Kasumi-1 (cell line): ENCODE measurements at places on chromosomes 3 and 15.

- DNase-seq = no peak
Measured at GRCh38 chr15:39205506-39206371, 375.1 kb upstream of the THBS1 start.

DNA sequence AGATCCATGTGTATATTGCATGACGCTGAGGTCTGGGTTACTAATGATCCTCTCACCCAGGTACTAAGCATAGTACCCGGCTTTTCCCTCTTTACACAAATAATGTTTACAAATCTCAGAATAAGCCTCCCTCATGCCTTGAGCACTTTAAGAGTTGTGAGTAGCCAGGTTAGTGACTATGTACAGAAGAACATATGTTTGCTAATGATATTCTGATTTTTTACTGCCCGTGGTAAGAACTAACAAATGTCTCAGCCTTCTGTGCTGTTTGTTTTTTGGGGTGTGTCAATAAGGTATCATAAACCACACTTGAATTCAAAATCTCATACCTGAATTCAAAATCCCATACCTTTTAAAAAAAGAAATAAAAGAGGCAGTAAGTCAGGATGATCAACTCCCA is 59.5 kb downstream of the ABCC5 start:
- no peak for DNase-seq

- DNase-seq = peak; percentile 14
Measured at GRCh38 chr3:141114816-141115460, 63.8 kb downstream of the SPSB4 start.

DNA sequence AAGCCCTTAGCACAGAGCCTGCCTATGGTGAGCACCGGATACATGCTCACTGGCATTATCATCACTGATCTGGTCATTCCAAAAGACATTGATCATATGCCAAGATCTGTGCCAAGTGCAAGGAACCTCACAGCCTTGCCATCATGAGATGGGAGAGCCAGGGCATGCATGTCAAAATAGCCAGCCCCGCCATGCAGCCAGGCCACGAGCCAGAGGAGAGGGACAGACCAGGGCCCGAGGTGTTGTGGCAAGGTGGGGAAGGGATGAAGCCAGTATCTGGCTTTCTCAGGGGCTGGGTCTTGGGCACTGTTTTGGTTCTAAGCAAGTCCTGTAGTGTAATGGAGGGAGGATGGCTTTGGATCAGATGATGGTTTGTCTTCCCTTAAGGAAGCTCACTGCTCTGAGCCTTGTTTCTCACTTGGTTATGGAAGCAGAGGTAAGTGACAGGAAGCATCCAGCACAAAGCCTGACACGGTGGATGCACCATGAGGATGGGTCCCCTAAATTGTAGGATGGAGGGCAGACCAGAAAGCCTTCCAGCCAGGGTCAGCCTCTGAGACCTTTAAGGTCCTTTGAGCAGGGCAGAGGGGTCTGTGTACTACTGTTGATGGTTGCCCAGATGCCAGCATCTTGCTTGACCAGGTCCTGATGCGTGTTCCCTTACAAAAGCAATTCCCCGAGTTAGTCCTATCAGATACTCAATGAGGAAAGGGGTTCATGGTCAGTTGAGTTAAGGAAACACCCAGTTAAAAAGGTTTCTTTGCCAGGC is 247.7 kb upstream of the TLE3 start:
- DNase-seq = no peak

GRCh38 chr3:144670571-144670970 is 698.9 kb downstream of the DIPK2A start:
- DNase-seq = no peak

GRCh38 chr3:130395331-130395730 is 49.9 kb downstream of the COL6A5 start:
- no peak for DNase-seq

DNA sequence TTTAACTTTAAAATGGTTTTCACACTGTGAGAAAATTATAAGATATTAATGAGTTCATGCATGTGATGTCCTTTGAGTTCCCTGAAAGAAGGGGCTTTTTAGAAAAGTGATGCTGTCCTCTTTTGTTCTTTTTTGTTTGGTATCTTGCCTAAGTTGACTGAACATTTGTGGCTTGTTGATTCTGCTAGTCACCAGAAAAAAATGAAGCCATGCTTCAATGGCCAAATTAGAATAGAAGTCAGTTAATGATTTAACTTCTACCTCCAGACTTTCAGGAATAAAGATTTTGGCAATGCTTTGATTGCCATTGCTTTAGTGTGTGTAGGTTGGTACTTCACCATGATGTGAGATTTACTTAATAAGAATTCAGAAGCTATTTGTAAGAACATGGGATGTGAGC is 260.6 kb upstream of the NECTIN3 start:
- DNase-seq = no peak

DNA sequence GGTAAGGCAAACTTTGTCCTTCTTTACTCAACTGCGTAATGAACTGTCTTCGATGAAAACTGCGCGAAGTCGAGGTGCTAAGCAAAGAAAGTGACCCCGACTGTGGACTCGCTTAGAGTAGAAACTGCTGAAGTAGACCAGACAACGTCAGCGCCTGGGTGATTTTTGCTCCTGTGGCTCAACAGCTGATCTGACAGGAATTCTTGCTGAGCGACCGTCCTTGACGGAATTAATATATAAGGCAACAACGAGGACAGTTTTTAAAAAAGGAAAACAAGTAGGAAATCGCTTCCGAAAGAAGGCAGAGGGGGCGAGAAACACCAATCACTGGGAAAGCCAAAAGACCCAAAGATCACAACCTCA is 541 bp downstream of the RPS27L start:
- DNase-seq = peak; percentile 30

GRCh38 chr3:1798711-1799405 is 299.8 kb upstream of the CNTN4 start:
- DNase-seq = no peak

DNA sequence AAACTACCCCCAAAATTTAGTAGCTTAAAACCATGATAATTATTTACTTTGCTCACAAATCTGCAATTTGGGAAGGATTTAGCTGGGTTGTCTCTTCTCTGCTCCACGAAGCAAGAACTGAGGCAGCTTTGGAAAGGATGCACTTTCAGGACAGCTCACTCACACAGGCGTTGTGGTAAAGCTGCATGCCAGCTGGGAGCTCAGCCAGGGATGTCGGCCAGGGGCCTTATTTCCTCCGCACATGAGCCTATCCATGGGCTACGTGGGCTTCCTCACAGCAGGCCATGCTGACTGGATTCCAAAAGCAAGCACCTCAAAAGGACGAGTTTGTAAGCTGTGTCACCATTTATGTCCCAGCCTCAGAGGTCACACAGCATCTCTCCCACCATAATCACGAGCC is 301.3 kb upstream of the IGF1R start:
- DNase-seq = no peak

DNA sequence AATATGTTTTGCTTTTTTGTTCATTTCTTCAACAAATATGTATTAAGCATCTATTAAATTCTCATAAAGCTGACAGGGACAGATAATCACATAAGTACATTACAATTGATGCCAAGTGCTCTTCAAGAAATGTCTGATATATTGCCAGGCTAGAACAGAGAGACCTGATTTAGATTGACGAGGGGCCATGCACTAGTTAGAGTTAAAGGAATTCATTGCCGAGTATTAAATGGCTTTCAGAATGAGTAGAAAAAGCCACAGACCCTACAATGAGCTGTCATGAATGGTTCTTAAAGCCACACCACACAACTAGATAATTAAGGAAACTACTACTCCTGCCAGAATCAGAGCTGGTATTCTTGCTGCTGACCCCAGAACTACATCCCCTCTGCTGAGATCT is 250.2 kb upstream of the MME start:
- no peak for DNase-seq

DNA sequence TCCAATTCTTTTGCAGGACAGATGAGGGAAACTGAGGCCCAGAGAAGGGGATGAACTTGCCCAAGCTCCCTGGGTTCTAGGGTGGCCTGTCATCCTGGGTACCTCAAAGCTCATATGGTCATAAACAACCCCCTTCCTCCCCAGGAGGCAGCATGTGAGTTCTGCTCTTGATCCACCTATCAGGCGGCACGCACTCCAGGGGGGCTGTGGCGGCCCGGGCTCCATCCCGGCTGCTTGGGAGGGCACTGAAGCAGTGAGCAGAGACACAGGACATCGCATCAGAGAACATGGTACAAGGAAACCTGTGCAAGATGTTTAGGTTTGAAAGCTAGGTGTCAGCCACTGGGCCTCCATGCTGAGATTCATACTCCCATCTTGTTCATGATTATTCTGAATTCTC is 34.2 kb downstream of the CPN2 start:
- no peak for DNase-seq

GRCh38 chr15:75203908-75204263 is 2.2 kb downstream of the C15orf39 start:
- DNase-seq = no peak

- no peak for DNase-seq
Measured at GRCh38 chr15:68504681-68505170, 72.8 kb upstream of the ITGA11 start.

DNA sequence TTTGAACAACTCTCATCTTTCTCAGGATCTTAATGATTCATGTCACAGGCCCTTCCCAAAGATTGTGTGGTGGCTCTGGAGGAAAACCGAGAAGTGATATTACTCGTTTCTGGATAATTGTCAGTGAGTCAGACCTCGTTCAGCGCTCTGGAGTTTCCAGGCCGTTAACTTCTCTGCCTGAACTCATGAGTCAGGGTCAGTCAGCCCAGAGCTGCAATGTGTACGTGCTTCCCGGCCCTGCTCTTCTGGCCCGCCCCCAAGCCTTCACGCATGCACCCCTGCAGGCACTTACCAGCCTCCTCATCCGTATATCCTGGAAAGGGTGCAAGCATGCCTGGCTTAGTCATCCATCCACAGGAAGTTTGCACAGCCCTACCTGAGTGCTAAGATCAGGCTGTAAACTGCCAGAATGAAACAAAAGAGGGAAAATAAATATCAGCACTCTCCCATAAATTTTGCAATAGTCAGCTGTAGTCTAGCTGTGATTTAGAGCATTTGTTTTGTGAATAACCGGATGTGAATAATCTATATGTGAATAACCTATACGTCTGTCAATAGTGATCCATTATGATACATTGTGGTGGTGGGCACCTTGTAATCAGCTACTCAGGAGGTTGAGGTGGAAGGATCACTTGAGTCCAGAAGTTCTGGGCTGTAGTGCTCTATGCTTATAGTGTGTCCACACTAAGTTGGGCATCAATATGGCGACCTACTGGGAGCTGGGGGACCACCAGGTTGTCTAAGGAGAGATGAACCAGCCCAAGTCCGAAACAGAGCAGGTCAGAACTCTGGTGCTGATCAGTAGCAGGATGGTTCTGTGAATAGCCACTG is 35.3 kb upstream of the SEMA4B start:
- DNase-seq = peak; percentile 49

GRCh38 chr3:86282106-86282787 is 708.7 kb downstream of the VGLL3 start:
- no peak for DNase-seq
